ENCODE measurements at places on chromosomes 12 and 14.

DNA sequence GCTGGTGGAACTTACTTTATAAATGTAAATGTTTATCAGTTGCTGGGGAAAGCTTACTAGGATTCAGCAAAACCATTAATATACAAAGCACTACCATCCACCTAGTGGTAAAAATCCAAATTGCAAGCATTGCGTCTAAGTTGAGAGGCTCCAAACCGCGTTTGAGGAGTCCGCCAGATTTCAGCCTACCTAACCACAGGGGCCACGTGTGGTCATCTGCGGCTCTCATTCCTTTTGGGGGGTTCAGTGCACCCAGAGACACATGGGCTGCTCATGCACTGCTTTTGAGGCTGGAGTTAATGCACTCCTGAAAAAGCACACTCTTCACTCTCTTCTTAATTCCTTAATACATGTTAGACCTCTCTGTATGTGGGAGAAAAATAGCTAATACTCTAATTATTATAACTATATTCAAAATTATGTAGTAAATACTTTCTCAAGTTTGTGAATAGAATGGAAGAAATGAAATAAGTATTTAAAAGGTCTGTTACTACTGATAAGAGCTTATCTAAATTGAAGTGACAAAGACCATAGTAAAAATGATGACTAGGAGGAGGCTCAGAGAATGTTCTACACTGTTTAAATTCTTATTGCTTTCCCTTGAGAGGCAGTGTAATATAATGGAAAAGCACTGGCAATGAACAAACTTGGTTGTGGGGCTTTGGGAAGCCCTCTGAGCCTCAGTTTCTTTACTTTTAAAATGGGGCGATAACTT is 41.4 kb upstream of the MANSC4 start:
- no peak overlapping the region for H3K27ac ChIP-seq
- DNase-seq: peak; percentile 65
- peaks cover 20% of the 10 kb centered on the region for H3K4me1 ChIP-seq
- H3K27me3 ChIP-seq: no peaks in the 10 kb centered on the region

DNA sequence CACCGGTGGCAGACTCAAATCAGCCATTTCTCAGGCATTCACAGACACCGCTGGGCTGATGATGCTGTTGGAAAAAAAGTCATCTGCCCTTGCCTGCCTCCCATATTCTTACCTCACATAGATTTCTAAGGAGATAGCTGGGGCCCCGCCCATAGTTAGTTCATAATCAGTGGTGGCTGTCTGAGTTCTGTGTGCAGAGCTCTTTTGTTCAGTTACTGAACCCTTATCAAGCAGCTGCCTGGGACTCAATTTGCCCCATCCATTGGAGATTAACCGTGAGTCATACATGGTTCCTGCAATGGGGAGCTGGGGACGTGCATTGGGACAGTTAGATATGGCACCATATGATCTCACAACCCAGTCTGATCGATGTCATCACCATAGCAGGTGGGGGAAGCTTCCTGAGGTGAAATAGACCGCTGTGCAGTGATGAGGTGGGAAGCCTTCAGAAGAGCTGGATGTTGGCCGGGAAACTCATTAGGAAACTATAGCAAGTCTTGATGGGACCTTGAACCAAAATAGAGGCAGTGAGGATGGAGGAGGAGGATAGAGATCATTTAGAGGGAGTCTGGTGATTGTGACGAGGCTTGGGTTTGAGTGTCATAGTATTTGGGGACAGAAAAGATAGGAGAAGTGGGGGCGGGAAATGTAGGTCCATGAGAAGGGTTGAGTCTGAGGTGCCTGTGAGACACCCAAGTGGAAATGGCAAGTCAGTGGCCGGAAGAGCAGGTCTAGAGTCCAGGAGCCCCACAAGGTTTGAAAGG is 147.8 kb downstream of the GCH1 start:
- H3K4me3 ChIP-seq: no peak overlapping the region
- DNase-seq: no peak
- no peaks in the 10 kb centered on the region for H3K4me1 ChIP-seq
- no peak overlapping the region for H3K27ac ChIP-seq

GRCh38 chr12:120346681-120347080 is 19.1 kb upstream of the PLA2G1B start:
- no peak overlapping the region for H3K27ac ChIP-seq
- H3K36me3 ChIP-seq: no peaks in the 10 kb centered on the region
- H3K4me1 ChIP-seq: no peaks in the 10 kb centered on the region
- no peak overlapping the region for H3K4me3 ChIP-seq

GRCh38 chr12:14362352-14362751 is 3.1 kb upstream of the ATF7IP start:
- H3K4me1 ChIP-seq: peaks cover 28% of the 10 kb centered on the region
- H3K27ac ChIP-seq: peak overlapping the region; percentile 99
- peak overlapping the region; percentile 2 for H3K4me3 ChIP-seq
- no peaks in the 10 kb centered on the region for H3K27me3 ChIP-seq
- DNase-seq: peak; percentile 86

GRCh38 chr12:67964456-67964855 is 24.8 kb upstream of the IFNG-AS1 start:
- DNase-seq: no peak
- no peak overlapping the region for H3K27ac ChIP-seq
- H3K27me3 ChIP-seq: no peaks in the 10 kb centered on the region
- H3K36me3 ChIP-seq: no peaks in the 10 kb centered on the region

GRCh38 chr12:11510671-11511070 is 115.3 kb upstream of the PRB2 start:
- no peak overlapping the region for H3K4me3 ChIP-seq
- no peaks in the 10 kb centered on the region for H3K27me3 ChIP-seq
- no peaks in the 10 kb centered on the region for H3K4me1 ChIP-seq
- no peak for DNase-seq

DNA sequence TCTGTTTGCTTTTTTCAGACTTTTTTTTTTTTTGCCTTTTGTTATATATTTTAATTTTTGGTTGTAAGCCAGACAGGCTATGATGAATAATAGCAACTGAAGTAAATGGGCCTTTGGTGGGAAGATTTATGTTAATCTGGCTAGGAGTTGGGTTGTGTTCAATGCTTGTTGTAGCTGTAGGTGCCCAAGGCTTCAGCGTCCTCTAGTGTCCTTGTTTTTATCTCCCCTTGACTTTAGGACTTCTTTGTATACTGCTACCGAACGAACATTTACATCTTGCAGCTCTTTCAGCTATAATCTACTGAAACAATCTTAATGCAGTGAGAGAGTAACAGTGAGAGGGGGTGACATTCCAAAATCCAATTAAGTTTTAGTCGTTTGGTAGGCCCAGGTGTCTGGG is 848.4 kb upstream of the FBXO33 start:
- no peak for DNase-seq
- no peaks in the 10 kb centered on the region for H3K4me1 ChIP-seq
- H3K27ac ChIP-seq: no peak overlapping the region
- H3K36me3 ChIP-seq: no peaks in the 10 kb centered on the region

DNA sequence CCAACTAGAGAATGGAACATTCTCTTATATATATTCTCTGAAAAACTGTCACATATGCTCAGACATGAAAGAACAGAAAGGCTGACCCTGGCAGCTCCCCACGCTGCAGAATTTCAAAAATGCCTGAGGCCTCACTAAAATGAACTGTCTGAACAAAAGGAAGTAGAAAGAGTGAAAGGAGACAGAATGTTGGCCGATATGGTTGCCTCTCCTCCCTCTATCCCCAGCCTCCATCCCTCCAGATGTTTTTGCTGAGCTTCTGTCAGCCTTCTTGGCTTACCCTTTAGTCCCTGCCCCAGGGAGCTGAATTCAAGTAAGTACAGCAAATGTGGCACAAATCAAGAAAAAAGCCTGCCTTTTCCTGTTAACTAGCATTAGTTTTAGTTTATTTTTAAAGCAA is 6.9 kb downstream of the SMCO2 start:
- H3K4me1 ChIP-seq: no peaks in the 10 kb centered on the region
- H3K4me3 ChIP-seq: no peak overlapping the region
- no peak for DNase-seq
- H3K27ac ChIP-seq: no peak overlapping the region
- H3K36me3 ChIP-seq: no peaks in the 10 kb centered on the region

- H3K36me3 ChIP-seq: no peaks in the 10 kb centered on the region
- DNase-seq: no peak
- no peaks in the 10 kb centered on the region for H3K27me3 ChIP-seq
- H3K4me1 ChIP-seq: peaks cover 98% of the 10 kb centered on the region
These were observed 30.1 kb downstream of the SLC15A4 start for GRCh38 chr12:128793701-128794100.

- H3K27me3 ChIP-seq: no peaks in the 10 kb centered on the region
- no peaks in the 10 kb centered on the region for H3K4me1 ChIP-seq
- H3K27ac ChIP-seq: no peak overlapping the region
- DNase-seq: no peak
- no peak overlapping the region for H3K4me3 ChIP-seq
- H3K36me3 ChIP-seq: no peaks in the 10 kb centered on the region
These were observed 15.1 kb downstream of the PPM1H start for GRCh38 chr12:62919838-62920237.

DNA sequence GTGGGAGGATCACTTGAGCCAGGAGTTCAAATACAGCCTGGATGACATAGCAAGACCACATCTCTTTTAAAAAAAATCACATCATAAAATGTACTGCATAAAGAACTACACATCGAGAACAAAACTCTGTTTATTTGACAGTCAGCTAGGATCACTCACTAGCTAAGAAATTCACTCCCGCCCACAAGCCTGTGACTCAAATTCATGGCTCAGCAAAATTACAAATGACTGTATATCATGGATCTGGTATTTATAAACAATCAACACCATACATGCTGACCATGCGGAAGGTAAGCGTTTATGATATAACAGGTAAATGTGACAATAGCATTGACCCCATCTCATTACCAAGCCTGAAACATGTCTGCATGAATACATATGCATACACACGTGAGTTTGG is 206.5 kb downstream of the EFCAB11 start:
- no peak for DNase-seq
- H3K4me3 ChIP-seq: no peak overlapping the region
- H3K27ac ChIP-seq: no peak overlapping the region
- no peaks in the 10 kb centered on the region for H3K4me1 ChIP-seq

DNA sequence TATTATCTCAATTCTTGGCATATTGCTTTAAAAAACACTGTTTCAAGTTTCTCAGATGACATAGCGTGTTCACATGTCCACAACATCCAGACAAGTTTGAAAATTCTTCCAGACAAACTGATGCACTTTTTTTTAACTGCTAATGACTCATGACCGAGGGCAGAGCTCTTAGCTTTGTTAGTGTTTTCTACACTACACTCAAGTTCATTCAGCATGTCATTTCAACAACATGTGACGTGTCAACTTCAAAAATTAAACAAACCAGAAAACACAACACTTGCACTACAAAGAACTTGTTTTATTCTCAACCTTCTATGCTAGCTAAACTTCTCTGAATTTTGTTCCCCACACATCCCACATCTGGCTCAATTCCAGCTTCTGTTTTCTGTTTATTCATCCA is 1186.3 kb upstream of the FLRT2 start:
- H3K27ac ChIP-seq: no peak overlapping the region
- H3K4me1 ChIP-seq: no peaks in the 10 kb centered on the region
- H3K4me3 ChIP-seq: no peak overlapping the region
- H3K27me3 ChIP-seq: no peaks in the 10 kb centered on the region

- no peaks in the 10 kb centered on the region for H3K4me1 ChIP-seq
- no peak overlapping the region for H3K27ac ChIP-seq
- H3K36me3 ChIP-seq: no peaks in the 10 kb centered on the region
- H3K4me3 ChIP-seq: no peak overlapping the region
These were observed 17.8 kb downstream of the CCDC85C start for GRCh38 chr14:99586054-99586760.

DNA sequence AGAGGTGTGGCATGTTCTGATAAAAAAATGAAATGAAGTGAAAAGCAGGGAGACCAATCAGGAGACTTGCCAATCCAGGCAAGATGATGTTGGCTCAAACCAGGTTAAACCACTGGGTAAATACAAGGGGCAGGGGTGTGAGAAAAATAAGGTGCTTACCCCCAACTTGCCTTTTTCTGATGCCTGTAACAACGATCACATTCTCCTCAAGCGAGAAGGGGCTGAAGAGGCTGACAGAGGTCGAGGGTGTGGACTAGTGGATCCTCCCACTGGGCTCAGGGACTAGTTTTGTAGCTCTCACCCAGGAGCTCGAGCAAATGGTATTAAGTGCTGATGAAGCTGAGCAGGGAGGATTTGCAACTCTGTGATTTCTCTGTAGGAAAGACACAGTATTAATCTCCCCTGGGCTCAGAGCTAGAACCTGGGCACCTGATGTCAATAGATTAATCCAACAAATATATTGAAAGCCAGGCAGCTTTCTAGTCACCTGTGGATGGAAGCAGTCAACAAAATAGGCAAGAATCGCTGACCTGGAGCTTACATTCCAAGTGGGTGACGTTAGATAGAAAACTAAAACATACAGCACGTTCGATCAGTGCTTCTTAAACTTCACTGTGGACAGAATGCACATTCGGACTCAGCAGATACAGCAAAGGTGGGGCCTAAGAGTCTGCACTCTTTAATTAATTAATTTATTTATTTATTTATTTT is 15.2 kb upstream of the EAPP start:
- H3K27me3 ChIP-seq: no peaks in the 10 kb centered on the region
- H3K27ac ChIP-seq: peak overlapping the region; percentile 29
- peak; percentile 45 for DNase-seq
- no peak overlapping the region for H3K4me3 ChIP-seq
- H3K36me3 ChIP-seq: no peaks in the 10 kb centered on the region
- no peaks in the 10 kb centered on the region for H3K4me1 ChIP-seq

- peak overlapping the region; percentile 48 for H3K4me3 ChIP-seq
- H3K4me1 ChIP-seq: peaks cover 33% of the 10 kb centered on the region
- H3K36me3 ChIP-seq: no peaks in the 10 kb centered on the region
- H3K27ac ChIP-seq: no peak overlapping the region
- peak; percentile 89 for DNase-seq
These were observed 5.1 kb upstream of the ZNF839 start for GRCh38 chr14:102314242-102315011.

- H3K4me3 ChIP-seq: no peak overlapping the region
- DNase-seq: no peak
- H3K27ac ChIP-seq: no peak overlapping the region
- no peaks in the 10 kb centered on the region for H3K4me1 ChIP-seq
- no peaks in the 10 kb centered on the region for H3K27me3 ChIP-seq
These were observed 954.9 kb downstream of the DIO2 start for GRCh38 chr14:79256380-79256779.

GRCh38 chr12:100427078-100427477 is 46.6 kb upstream of the NR1H4 start:
- H3K4me1 ChIP-seq: no peaks in the 10 kb centered on the region
- no peak for DNase-seq
- H3K4me3 ChIP-seq: no peak overlapping the region

- H3K4me3 ChIP-seq: no peak overlapping the region
These were observed 52.7 kb downstream of the PELI2 start for GRCh38 chr14:56170877-56171422.
